ENCODE measurements at places on chromosomes 4 and X. TPM values are rescaled to one million over a fixed set of nuclear protein-coding genes. Genes with fewer than 3 reads are reported as not detected.

DNA sequence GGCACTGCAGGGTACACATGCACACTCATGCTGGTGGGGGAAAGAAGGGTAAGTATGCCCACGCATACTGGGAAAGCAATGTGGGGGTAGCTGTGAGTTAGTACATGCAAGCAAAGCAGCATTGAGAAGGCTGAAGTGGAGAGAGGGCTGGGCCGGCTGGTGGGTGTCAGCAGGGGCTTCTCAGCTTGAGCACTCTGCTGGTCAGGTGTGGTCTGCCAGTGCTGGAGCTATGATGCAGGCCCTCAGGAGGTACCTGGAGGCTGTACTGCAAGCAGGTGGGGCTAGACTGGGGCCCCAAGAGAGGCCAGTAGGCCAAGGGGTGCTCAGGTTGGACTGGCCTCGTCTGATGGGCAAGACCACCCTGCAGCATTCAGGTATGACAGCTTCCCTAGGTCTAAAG is 61.9 kb upstream of the SERPINA7 start:
- H3K36me3 ChIP-seq: no peaks in the 10 kb centered on the region
- no peaks in the 10 kb centered on the region for H3K4me1 ChIP-seq
- DNase-seq: no peak
- no peaks in the 10 kb centered on the region for H3K27me3 ChIP-seq
- no peak overlapping the region for H3K27ac ChIP-seq
- H3K4me3 ChIP-seq: no peak overlapping the region

GRCh38 chrX:95718746-95719145 is 965.9 kb upstream of the DIAPH2 start:
- no peaks in the 10 kb centered on the region for H3K36me3 ChIP-seq
- no peak overlapping the region for H3K27ac ChIP-seq
- DNase-seq: no peak
- H3K27me3 ChIP-seq: no peaks in the 10 kb centered on the region

GRCh38 chr4:168177546-168178149 is 85.3 kb downstream of the ANXA10 start:
- H3K4me1 ChIP-seq: no peaks in the 10 kb centered on the region
- no peak overlapping the region for H3K4me3 ChIP-seq
- H3K27ac ChIP-seq: no peak overlapping the region

CYSLTR1 gene
- total RNA-seq: 7.2 TPM

DNA sequence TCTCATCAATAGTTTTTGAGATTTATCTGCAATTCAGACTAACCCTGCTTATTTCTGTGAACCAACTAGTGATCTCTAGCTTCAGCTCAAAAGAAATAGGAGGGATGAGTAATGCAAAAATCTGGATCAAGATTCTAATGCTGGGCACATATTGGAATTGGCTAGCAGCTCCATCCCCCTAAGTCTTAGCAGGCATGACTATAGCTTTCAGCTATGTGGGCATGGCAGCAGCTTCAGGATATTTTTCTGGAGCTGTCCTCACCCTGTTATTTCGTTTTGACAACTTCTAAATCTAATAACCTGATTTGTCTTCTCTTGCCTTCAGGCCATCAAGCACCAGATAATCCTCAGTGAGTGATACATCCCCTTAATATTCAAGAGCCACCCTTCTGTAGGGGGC is 50.8 kb upstream of the GNPDA2 start:
- no peaks in the 10 kb centered on the region for H3K4me1 ChIP-seq
- no peaks in the 10 kb centered on the region for H3K27me3 ChIP-seq
- DNase-seq: no peak
- H3K27ac ChIP-seq: no peak overlapping the region
- no peaks in the 10 kb centered on the region for H3K36me3 ChIP-seq

GRCh38 chr4:100842856-100843255 is 325.0 kb upstream of the EMCN start:
- H3K27me3 ChIP-seq: no peaks in the 10 kb centered on the region
- no peaks in the 10 kb centered on the region for H3K36me3 ChIP-seq
- no peaks in the 10 kb centered on the region for H3K4me1 ChIP-seq

- H3K4me1 ChIP-seq: no peaks in the 10 kb centered on the region
- H3K27me3 ChIP-seq: peaks cover 3% of the 10 kb centered on the region
- H3K27ac ChIP-seq: no peak overlapping the region
Observed at GRCh38 chr4:14708574-14708973, 293.7 kb upstream of the CPEB2 start.

DNA sequence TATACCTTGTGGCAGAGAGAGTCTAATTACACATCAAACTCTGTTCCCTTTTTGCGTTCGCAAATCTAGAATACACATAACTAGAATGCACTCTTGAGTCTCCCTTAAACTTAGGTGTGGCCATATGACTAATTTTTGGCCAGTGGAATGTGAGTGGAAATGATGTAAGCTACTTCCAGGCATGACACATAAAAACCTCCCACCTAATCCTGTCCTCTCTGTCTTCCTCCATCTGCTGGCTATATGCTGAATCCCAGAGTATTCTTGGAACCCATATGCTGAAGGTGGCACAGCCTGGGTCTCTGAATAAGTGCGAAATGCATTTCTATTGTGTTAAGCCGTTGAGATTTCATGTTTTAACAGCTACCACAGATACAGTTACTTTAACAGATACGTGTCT is 269.9 kb upstream of the NRK start:
- no peaks in the 10 kb centered on the region for H3K36me3 ChIP-seq
- no peak overlapping the region for H3K27ac ChIP-seq
- H3K4me3 ChIP-seq: no peak overlapping the region
- H3K27me3 ChIP-seq: no peaks in the 10 kb centered on the region
- no peaks in the 10 kb centered on the region for H3K4me1 ChIP-seq

FAM53A gene
- total RNA-seq: 1.8 TPM

GJB1 gene
- not detected for total RNA-seq

CYTL1 gene
- 0.54 TPM for total RNA-seq

GDPD2 gene
- not detected for total RNA-seq

DNA sequence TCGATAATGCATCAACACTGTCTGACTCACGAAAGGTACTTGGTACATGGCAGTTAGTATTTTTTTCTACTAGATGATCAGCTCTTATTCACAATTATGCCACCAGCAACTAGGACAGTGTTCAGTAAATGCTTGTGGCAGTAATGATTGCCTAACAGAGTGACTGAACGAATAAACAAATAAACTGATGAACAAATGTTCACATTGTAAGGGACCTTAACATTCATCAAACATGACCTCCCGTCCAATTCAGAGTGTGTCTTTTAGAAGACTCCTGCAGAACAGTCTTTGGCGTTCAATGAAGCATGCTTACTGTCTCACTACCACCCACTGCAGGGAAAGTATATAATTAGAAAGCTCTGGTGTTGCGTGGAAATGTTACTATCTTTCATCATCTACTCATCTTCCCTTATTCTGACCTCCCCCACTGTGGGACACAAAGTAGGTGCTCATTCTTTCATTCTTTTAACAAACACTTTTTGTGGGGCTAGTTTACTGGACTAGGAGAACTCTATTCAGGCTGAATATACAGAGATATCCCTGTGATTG is 319.3 kb downstream of the RAB28 start:
- H3K36me3 ChIP-seq: no peaks in the 10 kb centered on the region
- H3K27me3 ChIP-seq: no peaks in the 10 kb centered on the region

DNA sequence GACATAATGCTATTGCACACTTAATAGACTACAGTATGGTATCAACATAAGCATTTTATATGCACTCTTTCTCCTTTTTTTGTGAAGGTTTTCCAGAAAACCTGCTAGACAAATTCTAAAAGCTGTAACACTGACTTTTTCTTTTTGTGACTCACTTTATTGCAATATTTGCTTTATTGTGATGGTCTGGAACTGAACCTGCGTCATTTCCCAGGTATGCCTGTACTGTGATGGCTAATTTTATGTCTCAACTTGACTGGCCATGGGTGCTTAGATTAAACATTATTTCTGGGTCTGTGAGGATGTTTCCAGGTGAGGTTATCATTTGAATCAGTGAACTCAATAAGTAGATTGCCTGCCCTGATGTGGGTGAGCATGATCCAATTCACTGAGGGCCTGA is 35.5 kb upstream of the LAMP2 start:
- no peak overlapping the region for H3K27ac ChIP-seq
- no peak for DNase-seq
- H3K4me3 ChIP-seq: no peak overlapping the region
- no peaks in the 10 kb centered on the region for H3K36me3 ChIP-seq

DNA sequence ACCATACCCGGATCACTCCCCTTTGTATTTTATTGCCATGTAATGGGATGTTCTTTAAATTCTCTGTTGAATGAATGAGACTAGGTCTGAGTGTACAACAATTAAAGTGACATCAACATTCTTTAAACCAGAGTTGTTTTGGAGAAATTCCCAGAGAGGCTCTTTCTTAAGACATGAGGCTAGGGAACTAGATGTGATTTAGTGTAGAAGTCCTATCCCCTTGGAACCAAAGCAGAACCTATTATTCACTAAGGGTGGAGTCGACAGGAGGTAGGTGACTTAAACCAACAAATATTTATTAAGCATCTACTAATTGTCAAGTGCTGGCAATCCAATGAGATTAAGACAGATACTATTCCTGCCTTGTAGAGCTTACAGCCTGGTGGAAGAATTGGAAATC is 1.7 kb downstream of the EIF1AX start:
- peaks cover 27% of the 10 kb centered on the region for H3K36me3 ChIP-seq
- peaks cover 21% of the 10 kb centered on the region for H3K4me1 ChIP-seq

RBM47 gene
- total RNA-seq: 1.5 TPM

YY2 gene
- total RNA-seq: 0.67 TPM

DNA sequence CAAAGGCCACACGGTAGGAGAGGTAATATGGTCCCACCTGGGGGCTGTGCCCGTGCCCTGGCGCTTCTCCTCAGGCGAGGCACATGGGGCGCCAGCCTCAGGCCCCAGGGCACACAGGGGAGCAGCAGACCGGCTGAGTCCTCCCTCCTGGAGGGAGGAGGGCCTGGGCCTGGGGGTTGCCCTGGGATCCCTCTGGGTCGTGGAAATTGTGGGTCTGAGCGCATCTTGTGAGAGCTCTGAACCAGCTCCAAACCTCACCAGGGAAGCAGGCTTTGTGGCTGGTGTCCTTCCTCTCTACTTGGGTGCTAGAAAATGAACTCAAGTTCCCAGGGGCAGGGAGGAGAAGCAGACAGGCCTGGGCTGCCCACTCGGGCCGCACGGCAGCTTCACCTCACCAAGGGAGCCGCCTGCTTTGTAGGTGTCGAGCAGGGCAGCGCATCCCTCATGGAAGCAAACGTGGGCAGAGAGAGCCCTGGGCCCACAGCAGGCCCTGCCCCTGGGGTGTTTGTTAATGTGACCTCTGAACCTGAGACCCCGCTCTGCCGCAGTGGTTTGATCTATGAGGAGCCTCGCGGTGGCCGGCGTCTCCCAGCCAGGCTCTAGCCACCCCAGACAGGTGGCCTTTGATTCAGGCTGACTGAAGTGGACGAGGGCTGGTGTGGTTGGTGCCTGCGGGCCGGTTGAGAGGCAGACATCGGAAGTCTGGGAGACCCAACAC is 10.8 kb downstream of the HTRA3 start:
- H3K4me3 ChIP-seq: no peak overlapping the region
- H3K4me1 ChIP-seq: no peaks in the 10 kb centered on the region
- H3K27ac ChIP-seq: no peak overlapping the region
- no peak for DNase-seq
- no peaks in the 10 kb centered on the region for H3K36me3 ChIP-seq

MAGEA12 gene
- total RNA-seq: not detected

TREX2 gene
- total RNA-seq: 3.8 TPM

RIPPLY1 gene
- total RNA-seq: not detected

GABRG1 gene
- total RNA-seq: not detected

MAGED4B gene
- total RNA-seq: 2.7 TPM

- H3K27me3 ChIP-seq: no peaks in the 10 kb centered on the region
- H3K4me1 ChIP-seq: no peaks in the 10 kb centered on the region
- no peak overlapping the region for H3K27ac ChIP-seq
- no peaks in the 10 kb centered on the region for H3K36me3 ChIP-seq
- H3K4me3 ChIP-seq: no peak overlapping the region
Observed at GRCh38 chr4:159542296-159542695, 439.4 kb downstream of the RAPGEF2 start.

DNA sequence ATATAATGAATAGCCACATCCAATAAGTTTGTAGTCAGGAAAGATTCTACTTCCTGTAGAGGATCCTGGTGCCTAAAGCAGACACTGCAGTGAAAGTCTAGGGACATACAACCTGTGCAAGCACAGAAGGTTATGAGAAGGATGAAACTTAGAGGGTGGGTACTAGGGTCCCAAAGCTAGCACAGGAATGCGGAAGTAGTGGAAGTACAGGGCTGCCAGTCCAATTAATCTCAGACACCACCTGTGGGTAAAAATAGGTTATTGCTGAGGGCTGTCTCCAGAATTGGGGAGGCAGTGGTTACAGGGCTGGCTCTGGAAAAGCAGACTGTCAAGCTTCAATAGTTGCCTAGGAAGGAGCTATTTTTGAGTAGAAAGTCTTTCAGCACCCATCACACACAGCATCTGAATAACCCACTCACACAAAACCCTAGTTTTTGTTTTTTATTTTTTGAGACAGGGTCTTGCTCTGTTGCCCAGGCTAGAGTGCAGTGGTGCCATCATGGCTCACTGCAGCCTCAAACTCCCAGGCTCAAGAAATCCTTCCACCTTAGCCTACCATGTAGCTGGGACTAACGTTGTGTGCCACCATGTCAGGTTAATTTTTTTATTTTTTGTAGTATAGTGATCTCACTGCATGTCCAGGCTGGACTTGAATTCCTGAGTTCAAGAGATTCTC is 50.8 kb upstream of the ELF2 start:
- H3K4me3 ChIP-seq: no peak overlapping the region
- no peaks in the 10 kb centered on the region for H3K36me3 ChIP-seq
- H3K27me3 ChIP-seq: no peaks in the 10 kb centered on the region
- no peaks in the 10 kb centered on the region for H3K4me1 ChIP-seq
- no peak overlapping the region for H3K27ac ChIP-seq

DNA sequence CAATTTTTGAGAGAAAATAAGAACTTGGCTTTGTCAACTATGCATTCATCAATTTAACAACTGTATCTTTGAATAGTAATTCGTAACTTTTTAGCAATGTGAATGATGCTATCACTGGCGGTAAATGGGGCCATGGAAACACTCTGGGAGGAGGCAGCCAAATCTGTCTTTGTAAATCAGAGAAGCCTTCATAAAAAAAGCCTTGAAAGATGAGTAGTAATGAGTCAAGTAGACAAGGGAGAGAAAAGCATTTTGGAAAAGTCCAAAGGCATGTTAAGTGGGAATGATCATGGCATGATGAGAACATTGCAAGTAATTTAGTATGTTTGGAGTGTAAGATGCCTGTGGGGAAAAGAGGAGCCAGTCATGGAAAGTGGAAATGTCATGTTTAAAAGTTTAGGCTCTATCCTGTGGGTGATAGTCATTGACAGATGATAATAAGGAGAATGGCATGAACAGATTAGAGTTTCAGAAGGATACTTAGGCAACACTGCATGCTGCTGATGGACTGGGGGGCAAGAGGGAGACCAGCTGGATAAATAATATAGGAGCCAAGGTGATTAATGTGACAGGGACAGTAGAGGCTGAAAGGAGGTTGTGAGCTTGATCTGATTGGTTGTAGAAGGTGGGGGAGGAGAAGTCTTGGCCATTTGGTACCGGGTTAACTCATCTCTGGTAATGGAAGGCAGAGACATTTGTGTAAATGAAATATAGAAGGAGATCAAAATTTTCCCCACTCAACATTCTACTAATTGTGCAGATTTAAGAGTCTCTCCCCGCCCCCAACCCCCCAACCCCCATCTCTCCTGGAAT is 16.3 kb downstream of the SPRY1 start:
- no peaks in the 10 kb centered on the region for H3K36me3 ChIP-seq
- no peak for DNase-seq
- no peaks in the 10 kb centered on the region for H3K27me3 ChIP-seq
- no peak overlapping the region for H3K4me3 ChIP-seq
- no peaks in the 10 kb centered on the region for H3K4me1 ChIP-seq
- H3K27ac ChIP-seq: no peak overlapping the region

GRCh38 chrX:119130911-119131310 is 3.3 kb upstream of the KIAA1210 start:
- DNase-seq: no peak
- no peaks in the 10 kb centered on the region for H3K36me3 ChIP-seq

ENPEP gene
- total RNA-seq: 0.25 TPM

PGAM4 gene
- total RNA-seq: not detected

GUCY1A1 gene
- total RNA-seq: 1.9 TPM

All from CD4-positive, CD25-positive, alpha-beta regulatory T cell (primary cell).